ENCODE measurements at places on chromosomes 4 and X.

DNA sequence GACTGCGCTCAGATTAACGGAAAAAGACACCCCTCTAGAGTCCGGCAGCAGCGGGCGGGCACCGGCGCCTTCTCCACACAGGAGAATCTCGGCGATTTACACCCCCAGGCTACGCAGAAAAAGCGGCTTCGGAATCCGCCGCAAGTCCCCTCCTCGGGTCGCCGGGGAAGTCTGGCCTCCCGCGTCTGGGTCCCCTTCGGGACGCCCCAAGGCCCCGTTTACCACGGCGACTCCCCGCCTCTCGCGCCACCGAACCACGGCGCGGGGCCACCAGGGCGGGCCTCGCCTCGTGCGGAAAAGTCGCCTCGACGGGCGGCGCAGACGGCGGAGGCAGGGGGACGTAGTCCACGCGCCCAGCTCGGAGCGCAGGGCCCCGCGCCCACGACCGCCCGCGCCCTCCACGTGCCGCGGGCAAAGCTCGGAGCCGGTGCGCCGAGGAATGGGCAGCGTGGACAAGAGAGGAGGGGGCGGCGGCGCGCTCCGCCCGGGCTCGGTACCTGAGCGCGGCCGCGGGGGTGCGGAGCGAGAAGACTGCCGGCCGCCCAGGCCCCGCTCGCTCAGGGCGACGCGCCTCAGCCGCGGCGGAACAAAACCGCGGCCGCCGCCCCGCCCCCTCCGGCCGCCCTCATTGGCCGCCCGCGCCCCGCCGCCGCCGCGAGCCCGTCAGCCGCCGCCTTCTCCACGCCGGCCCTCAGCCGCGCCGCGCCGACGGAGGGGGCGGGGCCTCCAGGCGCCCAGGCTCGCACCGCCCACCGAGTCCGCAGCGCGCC lies at the start of gene FAM53A:
FAM53A (minus strand) TSS at position 578 of the 770 bp plus-strand sequence. CDS start 15,572 bp downstream, outside the sequence.
- peak; percentile 25 for DNase-seq

- DNase-seq, result no peak
Measured at GRCh38 chr4:79043138-79043537, 103.9 kb upstream of the PAQR3 start.

DNA sequence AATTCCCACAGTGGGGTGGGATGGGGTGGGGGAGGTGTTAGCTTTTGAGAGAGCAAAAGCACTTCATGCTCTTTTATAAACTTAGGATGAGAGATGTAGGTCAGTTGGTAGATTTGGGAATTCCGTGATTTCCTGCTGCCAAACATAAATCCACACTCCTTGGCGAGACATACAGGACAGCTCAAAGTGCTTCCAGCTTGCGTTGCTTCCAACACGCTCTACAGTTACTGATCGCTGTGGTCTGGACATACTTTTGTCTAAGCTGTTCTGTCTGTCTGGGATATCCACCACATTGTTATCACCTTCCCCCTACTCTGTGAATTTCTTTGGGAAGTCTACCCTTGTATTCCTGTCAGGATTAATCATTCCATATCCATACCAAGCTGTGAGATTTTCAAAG lies 117.5 kb downstream of the RAPGEF2 start:
- DNase-seq, result no peak

DNA sequence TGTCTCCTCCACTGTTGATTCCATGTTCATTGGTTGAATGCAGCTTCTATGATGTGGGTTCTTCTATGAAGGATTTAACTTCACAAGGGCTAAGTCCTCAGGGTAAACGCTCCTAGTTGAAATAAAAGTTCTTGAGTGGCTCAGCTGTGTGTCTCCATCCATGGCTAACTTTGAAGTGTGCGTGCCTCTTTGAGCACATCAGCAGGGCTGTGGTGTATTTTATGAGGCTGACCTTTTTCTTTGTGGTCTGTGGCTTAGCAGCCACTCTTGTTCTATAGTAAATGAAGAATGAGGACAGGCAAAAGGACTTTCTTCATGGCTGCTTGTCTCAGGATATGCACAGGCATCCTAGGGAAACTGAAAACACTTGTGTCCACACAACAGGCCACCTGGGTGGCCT lies 88.5 kb downstream of the KIT start:
- no peak for DNase-seq

DNA sequence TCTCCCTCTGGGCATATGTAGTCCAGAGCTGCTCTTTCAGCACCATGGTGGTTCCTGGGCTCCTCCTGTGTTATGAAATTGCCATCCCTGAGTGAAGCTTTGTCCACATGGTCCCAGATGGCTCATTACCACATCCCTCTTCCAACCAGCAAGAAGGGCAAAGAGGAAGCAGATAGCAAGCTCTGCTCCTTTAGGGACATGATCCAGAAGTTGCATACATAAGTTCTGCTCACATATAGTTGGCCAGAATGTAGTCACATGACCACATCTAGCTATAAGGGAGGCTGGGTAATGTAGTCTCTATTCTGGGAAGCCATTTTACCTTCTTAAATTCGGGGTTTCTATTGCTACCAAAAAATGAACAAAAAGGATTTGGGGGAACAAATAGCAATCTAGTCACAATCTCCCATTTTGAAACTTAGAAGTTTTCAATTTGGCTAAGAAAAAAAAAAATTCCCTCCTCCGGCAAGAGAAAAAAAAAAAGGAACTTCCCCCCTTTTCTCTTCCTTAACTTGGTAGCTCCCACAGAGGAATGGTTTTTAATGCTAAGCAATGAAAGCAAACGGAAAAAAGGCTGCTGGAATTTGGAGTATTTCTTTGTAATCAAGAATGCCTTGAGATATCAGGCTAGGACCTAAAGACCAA lies 88.2 kb upstream of the USP9X start:
- no peak for DNase-seq

GRCh38 chr4:109803924-109804571 lies 2.2 kb upstream of the CFI start:
- no peak for DNase-seq

- no peak for DNase-seq
Measured at GRCh38 chr4:158649111-158649680, 22.5 kb downstream of the C4orf46 start.

DNA sequence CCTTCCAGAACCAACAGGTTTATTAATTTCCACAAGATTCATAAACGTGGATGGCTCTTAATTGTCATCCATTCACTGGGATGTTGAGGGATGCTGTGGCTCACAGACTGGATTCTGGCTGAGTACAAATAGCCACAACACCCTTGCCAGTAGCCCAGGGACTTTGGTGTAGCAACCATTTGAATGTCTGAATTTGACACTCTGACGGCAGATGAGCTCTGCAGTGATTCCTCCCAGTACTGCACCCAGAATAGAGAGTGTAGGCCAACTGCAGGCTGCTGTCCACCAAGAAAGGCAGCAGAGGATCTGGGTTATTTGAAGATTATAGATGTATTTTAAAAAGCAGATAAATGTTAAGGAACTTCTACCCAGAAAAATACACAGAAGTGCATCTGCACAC lies 15.6 kb upstream of the MAMLD1 start:
- DNase-seq, result no peak

- DNase-seq, result no peak
Measured at GRCh38 chr4:24529555-24529954, 54.8 kb downstream of the DHX15 start.

DNA sequence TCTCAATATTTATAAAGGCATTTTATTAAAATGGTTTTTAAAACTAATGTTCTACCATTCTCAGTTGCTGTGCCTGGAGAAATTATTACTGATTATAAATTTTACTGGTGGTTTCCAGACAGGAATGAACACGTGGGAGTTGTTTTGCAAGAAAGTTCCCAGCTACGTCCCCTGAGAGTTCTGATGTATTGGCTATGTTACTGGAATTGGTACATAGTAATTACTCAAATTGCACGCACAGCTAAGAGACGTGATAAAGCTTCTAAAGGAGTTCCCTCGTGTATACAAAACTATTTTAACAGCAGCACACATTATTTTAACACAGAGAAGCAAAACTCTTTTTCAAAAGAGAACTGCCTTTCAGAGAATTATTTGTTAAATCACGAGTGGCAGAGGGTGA lies 292.2 kb downstream of the NLGN4X start:
- no peak for DNase-seq

- DNase-seq, result no peak
Measured at GRCh38 chrX:68919707-68920106, 90.9 kb downstream of the EFNB1 start.

- no peak for DNase-seq
Measured at GRCh38 chr4:58261526-58261925, 1151.3 kb upstream of the IGFBP7 start.

DNA sequence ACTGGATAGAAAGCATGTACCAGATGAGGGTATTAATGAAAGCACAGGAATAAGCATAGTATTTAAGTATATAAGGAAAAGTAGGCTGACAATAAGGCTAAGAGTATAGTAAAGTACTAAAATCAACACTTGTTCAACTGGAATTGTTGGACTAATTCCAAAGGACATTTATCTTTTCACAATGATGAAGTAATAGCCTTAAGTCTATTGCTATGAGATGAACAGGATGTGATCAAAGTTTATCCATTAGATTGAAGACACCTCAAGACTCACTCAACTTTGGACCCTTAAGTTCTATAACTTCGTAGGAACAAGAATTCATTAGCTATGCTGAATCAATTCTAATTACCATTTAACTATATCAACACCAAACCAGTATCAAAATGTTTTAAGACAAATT lies 7.6 kb downstream of the MAD2L1 start:
- no peak for DNase-seq

DNA sequence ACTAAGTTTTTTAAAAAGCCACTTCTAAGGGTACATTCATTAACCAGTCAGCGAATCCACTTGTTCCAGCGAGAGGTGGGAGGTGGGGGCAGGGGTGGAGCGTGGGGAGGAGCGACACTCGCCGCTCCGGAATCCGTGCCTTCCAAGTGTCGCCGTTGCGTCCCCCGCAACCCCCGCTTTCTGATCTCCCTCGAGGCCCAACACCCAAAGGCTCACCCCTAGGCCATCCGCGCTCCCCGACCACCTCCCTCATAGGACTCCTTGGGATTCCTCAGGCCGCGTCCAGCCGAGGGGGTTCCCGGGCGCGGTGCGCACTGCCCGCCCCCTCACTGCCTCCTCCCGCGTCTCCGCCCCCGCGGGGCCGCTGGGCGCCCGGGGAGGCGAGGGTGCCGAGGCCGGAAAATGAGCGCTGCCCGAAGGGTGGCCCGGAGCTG lies 108.1 kb upstream of the STOX2 start:
- no peak for DNase-seq

DNA sequence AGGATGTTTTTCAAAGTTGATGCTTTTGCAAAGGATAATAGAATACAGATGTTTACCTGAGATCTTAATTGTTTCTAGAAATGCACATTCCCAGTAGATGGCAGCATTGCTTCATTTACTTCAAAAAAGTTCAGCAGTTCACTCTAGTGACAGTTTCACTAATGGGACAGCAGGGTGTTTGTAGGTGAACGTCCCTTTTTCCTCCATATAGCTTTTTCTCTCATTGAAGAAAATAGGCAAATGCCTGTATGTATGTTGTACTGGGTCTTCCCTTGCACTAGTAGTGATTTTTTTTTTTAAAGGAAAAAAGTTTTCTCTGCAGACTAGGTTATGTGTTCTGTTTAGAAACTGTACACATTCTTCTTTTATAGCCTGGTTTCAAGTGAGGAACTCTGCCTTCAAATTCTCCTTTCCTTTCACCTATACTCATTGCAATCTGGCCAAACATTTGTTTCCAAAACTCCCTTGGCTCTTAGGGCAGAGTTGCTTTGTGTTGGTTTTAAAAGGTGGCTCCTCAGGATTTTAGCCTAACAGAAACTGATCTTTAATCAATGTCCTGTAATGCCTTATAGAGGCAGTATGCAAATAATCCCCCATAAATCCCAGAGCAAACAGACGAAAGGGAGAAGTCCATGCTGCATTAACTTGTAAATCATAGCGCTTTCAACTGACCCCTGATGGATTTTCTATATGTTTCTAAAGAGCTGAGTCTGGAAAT lies 86.3 kb downstream of the EGF start:
- no peak for DNase-seq

GRCh38 chr4:185682236-185682635 lies 129.8 kb downstream of the SORBS2 start:
- DNase-seq, result no peak

DNA sequence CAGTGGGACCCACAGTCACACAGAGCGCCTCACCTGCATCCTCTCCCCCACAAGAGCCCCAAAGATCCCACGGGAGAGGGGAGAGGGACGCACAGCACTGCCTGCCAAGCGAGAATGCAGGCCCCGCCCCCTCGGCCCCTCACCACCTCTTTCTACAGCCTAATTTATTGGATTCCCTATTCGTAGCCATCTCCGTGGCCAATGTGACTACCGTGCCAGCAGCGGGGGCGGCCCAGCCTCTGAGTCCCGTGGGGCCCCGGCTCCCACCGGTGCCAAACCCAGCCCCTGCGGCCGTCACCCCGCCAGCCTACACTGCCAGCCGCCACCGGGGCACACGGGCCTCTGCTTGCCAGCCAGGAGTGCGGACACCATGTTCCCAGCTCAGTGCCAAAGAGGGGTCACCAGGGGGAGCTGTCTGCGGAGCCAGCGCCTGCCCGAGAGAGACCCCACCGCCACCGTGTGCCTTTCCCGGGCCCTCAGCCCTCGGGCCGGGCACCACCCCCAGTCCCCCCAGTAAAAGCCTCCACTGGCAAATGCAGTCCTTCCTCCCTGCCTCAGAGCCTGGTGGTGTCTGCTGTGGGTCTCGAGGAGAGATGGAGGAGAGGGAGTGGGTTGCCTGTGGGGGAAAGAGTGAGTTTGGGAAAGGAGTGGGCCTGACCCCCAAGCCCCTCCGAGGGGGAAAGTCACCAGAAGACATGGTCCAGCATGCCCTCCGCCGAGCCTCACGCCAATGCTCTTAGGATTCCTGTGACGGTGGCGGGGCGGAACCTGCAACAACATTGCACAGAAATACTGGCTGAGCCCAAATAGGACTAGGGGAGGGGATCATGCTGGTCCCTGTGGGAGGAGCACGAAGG lies 19.6 kb upstream of the PLXNB3 start:
- no peak for DNase-seq

GRCh38 chr4:130675266-130675665 lies 1579.3 kb downstream of the C4orf33 start:
- no peak for DNase-seq

DNA sequence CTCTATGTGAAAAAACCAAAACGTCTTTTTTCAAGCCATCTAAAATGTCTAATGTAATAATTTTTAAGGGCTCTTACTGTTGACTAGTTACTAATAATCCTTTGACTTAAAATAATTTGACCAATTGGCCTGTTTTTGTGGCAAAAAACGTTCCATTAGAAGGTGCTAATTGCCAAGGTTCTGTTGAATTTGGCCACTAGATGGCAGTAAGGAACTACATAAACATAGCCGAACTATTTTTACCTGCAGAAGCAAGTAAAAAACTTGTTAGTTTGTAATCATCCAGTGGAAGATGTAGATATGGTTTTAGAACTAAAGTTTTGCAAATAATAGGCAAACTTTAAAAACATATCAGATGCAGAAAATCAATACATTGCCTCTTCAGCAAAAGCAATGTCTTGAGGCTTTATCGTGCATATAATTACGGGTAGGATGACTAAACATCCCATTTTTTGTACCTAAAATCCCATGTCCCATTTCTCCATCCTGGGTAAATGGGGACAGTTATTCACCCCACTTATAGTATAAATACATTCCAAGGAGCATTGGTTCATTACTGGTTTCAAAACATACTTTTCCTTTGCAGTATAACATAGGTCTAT lies 57.6 kb downstream of the PROM1 start:
- no peak for DNase-seq
